ENCODE measurements at places on chromosomes 2 and 18.

GRCh38 chr2:202037086-202037485, 3.4 kb downstream of the FZD7 start:
- DNase-seq, result no peak

DNA sequence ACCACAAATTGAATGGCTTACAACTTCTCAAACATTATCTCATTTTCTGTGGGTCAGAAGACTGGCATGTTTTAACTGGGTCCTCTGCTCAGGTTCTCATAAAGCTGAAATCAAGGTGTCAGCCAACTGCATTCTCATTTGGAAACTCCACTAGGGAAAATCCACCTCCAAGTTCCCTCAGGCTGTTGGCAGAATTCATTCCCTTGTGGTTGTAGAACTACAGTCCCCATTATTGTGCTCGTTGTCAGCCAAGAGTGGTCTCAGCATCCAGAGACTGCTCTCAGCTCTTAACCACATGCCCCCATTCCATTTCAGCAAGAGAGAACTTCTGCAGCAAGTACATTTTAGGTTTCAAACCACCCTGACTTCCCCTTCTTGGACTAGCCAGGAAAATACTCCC, 12.2 kb downstream of the NOL4 start:
- no peak for DNase-seq

- DNase-seq, result no peak
These were observed 107.6 kb upstream of the RGPD4 start for GRCh38 chr2:107719141-107719540.

- DNase-seq, result no peak
These were observed 45.8 kb downstream of the INO80C start for GRCh38 chr18:35451916-35452315.

GRCh38 chr2:237927986-237928385, 38.8 kb upstream of the UBE2F start:
- DNase-seq, result no peak

DNA sequence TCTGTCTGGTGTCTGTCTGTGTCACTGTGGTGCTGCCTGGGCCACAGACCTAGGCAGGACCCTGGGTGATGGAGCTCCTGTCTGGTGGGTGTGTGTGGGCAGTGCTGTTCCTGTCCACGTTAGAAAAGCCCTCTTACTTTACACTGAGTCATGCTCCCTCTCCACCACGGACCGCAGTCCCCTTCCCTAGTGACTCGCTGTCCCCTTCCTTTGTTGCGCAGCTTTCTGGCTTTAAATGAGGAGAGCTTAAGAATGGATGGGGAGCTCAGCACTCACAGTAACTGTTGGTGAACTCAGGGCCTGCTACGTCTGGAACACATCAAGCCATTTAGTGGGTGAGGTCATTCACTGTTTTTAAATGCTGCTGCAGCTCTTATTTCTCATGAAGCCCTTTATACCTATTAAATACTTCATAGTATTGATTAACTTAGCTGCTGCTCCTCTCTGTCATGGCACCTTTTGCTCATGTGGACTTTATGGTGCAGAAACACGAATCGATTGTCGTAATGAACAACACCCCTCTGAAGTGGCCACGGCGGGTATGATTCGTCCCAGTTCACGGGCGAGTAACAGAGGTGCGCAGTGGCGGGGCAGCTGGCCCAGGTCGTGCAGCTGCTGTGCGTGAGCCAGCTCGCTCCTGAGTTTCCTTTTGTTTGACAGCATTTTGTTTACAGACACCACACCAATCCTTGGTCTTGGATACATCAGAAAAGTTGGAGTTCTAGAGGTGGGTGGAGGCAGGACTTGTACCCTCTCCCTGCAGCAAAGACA, 100.4 kb downstream of the LDLRAD4 start:
- no peak for DNase-seq

DNA sequence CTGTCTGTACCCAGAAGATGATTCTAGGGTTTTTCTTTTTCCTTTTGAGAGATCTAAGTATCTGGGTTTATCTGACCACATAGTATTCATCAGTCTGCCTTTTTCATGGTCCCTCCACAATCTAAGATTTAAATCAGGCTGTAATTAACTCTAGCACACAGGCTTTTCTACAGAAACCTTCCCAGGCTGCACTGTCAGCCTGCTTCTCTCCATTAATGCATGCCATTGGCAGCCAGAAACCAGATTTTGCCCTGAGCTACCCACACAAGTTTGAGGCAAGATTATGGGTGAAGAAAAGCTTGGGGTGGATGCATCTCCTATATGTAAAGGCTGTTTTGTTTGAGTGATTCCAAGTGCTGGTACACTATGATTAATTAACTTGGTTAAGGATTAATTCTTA, 45.7 kb upstream of the EML4 start:
- DNase-seq, result no peak

- DNase-seq, result no peak
These were observed 40.0 kb upstream of the LAPTM4A start for GRCh38 chr2:20091305-20091991.

- no peak for DNase-seq
These were observed 31.0 kb upstream of the FMNL2 start for GRCh38 chr2:152303951-152304350.

DNA sequence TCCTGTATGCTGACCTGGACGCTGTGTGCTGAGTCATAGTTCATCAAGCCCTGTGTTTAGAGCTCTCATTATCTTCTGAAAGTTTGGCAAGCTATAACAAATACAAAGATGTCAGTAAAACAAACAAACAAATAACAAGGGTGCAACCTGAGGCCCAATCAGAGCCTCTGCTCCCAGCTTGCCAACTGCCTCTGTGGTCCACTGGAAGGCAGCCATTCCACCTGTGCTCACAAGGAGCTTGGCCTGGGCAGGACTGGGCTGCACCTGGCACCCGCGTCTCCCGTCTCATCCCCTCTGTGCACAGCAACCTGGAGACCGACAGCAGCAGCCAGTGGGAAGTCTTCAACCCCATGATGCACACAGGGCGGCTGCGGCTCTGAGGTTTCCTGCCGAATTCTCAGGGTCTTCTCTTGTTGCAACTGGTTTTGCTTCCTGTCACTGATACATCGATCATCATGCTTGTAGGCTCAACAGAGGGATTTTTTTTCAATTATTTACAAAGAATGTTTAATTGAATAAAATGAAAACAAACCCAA, 97.8 kb downstream of the TMEM18 start:
- DNase-seq, result no peak

- no peak for DNase-seq
These were observed 643.6 kb upstream of the FAM98A start for GRCh38 chr2:34242763-34243123.

DNA sequence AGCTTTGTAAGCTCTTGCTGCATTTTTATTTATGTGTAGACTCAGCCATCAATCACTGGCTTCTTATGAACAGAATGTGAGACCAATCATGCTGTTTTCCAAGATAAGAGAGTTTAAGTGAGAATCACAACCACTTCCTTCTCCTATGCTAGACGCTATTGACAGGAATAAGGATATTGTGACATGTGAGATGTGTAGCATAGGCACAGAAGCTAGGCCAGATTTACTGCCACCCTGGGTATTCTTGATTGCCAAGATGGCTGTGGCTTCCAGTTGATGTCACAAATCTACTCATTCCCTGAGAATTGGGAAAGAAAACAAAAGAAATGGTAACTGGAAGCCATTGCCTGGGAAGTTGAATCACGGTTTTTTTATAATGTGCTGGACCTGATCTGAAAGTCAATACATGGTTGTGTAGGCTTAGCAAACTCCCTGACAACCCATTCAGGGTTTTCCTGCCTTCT, 49.9 kb downstream of the RAB27B start:
- no peak for DNase-seq

DNA sequence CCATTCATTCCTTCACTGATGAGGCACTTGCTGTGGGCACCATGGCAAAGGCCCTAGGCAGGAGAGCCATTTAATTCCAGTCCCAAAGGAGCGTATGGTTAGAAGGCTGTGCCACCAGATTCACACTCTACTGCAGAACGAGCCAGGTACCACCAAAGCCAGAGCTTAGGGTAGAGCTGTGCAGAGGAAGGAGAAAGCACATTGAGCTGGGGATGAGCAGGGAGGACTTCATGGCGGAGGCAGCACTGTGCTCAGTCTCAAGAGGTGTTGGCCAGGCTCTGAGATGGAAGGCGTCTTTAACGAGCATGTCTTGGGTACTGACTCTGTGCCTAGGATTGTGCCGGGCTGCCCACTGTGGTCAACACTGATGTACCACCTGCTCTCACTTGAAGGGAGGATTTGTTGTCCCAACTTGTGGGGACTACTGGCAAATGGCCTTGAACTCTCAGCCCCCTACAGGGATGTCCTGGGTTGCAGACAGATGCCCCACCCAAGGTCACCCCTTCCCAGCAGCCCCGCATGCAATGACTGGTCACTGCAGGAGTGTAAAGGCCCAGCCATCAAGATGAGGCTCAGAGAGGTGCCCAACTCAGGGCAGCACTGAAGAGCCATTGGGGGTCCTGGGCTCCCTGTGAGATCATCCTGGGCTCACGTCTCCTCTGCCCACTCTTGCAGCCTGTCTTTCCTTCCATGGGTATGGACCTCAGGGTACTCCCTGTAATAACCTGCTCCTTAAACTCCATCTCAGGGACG, 251.4 kb downstream of the GLI2 start:
- DNase-seq, result no peak

GRCh38 chr2:191280834-191281756, 35.9 kb downstream of the MYO1B start:
- no peak for DNase-seq

DNA sequence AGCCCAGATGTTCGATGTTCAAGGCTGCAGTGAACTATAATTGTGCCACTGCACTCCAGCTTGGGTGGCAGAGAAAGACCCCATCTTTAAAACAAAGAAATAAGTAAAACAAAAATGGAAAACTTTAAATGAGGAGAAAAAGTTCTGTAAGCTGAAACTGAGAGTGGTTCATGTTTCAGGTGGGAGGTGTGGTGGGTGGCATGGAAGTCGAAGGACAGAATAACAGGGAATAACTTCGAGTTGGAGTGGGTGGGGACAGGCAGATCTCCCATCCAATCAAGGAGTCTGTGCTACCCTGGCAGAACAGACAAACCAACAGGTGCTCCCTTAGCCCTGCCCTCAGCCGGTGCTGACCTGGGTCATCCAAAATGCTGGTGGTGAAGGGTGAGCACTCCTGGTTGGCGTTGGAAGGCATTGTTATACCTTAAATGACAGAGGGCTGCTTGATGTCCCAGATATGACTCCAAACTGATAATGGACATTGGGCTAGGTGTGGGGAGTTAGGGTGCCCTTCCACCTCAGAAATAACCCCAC, 328.4 kb downstream of the DYSF start:
- DNase-seq, result peak; percentile 1

GRCh38 chr18:77899972-77900754, 650.5 kb downstream of the GALR1 start:
- DNase-seq, result no peak

DNA sequence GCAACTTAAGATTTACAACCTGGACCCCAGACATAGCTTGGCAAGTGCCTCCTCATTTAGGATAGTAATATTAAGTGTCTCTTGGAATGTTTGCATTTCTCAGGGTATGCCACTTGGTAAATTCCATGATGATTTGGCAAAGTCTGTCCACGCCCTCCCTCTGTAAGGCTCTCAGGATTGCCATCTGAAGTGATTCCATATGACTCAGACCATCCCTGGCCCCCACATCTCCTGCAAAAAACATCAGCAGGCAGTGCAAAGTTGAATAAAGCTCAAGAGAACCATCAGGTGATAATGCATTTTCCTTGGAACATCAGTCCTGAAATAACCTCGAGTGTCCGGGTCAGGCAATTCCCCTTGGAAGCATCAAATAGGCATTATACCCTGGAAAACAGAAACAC, 27.1 kb upstream of the PIEZO2 start:
- no peak for DNase-seq

GRCh38 chr2:217997510-217997909, 5.3 kb downstream of the TNS1 start:
- DNase-seq, result no peak

DNA sequence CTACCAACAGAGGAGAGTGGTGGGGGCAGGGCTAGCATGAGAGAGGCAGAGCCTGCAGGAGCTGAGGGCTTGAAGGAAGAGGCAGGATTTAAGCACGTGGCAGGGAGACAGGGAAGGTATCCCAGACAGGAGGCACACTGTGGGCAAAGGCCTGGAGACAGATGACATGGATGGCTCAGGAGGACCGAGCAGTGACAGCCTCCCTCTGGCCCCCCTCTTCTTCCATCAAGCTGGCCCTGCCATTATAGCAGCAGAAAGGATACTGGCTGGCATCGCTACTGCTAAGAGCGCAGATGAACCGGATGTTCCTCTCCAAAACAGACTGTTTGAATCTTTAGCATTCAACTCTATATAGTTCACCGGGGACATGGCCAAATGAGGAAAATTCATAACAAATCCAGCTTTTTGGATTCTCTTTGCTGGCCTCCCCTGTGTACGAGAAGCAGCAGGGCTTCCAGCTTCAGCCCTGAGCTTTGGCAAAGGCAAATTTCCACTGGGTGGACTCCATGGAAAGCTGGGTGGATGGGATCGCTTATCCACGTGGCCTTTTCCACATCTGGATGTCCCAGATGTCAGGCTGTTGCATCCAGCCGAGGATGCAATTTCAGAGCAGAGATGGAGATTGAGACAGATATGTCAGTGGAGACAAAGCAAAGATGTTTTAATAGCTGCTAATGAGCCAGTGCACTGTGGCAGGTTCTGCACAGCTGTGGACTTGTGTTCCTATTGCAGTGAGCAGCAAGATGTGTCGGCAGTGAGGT, 36.2 kb downstream of the CAPN13 start:
- no peak for DNase-seq

- no peak for DNase-seq
These were observed at the start of gene SFTPB for GRCh38 chr2:85668009-85668856. Gene SFTPB (minus strand): TSS chr2:85668199. CDS start chr2:85668183, 16 bp downstream.

- no peak for DNase-seq
These were observed 2.4 kb downstream of the ERBB4 start for GRCh38 chr2:212535996-212536816.

Measured in prostate gland (tissue), 2 donors.